ENCODE measurements at places on chromosomes 3 and 15. TPM values are rescaled to one million over a fixed set of nuclear protein-coding genes. Genes with fewer than 3 reads are reported as not detected.

Gene KPNA4
- 34.7 TPM for total RNA-seq

Gene MAP1A
- total RNA-seq = 70.4 TPM

Gene EPB42
- total RNA-seq = not detected

Gene SI
- total RNA-seq = not detected

Gene SLC28A2
- not detected for total RNA-seq
